ENCODE measurements at places on chromosomes 13 and 19.

DNA sequence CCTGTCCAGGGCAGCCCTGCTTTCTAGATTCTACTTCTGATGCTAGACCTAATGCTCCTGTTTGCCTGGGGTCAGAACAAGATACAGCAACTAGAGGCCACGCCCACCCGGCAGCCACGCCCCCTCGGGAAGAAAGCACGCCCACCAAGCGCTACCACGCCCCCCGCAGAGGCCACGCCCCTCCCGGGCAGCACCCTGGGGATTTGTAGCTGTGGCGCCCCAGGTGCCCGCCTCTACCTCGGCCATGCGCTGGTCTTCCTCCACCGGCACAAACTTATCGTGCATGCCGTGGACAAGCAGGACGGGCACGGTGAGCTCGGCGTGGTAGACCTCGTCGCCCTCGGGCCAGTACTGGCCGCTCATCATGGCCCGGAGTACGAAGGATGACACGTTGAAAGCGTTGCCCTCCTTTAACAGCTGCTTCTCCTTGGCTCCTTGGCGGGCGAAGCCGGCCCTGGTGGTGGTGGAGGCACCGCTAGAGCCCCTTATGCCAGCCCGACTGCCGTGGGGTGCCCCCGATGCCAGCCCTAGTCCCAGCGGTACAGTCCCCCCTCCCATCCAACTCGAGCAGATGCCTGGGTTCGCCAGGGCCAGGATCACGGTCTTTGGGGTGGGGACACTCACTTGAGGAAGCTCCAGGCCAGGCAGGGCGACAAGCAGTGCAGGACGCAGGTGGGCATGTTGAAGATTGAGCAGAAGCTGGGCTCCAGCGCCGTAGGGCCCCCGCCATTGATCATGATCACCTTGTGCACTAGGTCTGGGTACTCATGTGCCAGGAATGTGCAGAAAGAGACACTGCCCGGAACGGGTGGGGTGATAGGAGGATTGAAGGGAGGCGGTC lies 9.0 kb downstream of the ABHD8 start:
- DNase-seq = no peak

DNA sequence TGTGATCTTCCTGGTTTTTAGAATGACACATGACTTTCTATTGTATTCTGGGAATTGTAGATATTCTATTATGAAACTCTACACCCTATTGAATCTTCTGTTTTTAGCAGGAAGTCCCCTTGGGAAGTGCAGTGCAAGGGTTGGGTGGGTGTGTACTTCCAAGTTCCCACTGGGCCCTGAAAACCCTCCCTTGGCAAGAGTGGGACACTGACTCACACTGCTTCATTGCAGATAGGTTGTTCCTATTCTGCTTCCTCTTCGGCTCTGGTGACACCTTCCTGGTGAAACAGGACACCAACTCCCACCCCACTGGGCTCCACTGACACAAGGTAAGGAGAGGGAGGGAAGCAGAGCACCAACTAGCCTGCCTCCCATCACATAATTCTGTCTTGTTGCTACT lies 121.8 kb downstream of the KCTD12 start:
- no peak for DNase-seq

DNA sequence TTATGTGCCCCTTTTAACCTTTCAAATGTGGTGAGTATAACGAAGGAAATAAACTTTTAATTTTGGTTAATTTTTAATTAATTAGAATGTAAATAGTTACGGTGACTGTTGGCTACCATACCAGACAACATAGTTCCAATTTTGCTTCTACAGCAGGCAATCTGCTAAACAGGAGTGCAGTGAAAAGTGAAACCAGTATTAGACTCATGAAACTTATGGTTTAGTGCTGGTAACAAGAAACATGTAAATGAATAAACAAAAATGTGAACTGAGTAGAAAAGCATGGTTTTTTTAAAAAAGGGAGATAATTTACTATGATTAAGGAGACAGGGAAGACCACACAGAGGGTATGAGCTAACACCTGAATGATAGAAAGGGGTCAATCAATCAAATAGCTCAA lies 478.4 kb downstream of the PCDH9 start:
- no peak for DNase-seq

DNA sequence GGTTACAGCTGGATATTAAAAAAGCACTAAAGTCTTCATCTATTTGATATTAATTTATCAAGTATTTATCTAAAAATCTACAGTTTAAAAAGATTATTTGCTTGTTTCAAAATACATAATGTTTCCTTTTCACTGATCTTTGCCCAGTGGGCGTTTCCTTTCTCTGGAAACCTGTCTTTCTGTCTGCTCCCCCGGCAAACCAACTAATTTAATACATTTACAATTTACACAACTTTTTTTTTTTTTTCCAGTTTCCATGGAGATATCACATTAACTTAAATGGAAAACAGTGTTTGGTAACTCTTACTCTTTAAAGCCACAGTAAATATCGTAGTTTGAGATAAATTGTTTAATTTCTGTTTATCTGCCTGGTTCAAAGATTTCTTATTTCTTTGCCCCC lies 5.3 kb downstream of the GPC6 start:
- DNase-seq = no peak

GRCh38 chr19:37905946-37906868 lies at the start of gene WDR87:
Gene WDR87, minus strand, starts transcription at chr19:37906594. Its CDS starts 8,355 bp downstream, at chr19:37898239.
- DNase-seq = peak; percentile 75

DNA sequence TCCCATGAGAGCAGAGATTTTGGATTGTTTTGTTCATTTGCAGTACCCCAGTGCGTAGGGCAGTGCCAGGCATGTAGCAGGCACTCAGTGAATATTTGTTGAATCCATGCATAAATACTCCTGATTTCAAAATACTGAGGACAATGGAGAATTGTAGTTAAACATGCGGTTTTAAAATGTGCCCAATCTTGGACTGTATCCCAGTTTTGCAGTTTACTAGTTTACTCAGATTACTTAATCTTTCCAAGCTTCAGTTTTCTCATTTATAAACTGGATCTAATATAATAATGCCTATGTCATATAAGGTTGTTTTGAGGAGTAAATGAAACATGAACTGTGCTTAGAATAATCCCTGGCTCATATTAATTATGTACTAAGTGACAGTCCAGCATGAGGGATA lies 39.0 kb downstream of the RCBTB2 start:
- no peak for DNase-seq

- DNase-seq = no peak
Observed at GRCh38 chr19:15101479-15102082, 5.6 kb upstream of the SYDE1 start.

DNA sequence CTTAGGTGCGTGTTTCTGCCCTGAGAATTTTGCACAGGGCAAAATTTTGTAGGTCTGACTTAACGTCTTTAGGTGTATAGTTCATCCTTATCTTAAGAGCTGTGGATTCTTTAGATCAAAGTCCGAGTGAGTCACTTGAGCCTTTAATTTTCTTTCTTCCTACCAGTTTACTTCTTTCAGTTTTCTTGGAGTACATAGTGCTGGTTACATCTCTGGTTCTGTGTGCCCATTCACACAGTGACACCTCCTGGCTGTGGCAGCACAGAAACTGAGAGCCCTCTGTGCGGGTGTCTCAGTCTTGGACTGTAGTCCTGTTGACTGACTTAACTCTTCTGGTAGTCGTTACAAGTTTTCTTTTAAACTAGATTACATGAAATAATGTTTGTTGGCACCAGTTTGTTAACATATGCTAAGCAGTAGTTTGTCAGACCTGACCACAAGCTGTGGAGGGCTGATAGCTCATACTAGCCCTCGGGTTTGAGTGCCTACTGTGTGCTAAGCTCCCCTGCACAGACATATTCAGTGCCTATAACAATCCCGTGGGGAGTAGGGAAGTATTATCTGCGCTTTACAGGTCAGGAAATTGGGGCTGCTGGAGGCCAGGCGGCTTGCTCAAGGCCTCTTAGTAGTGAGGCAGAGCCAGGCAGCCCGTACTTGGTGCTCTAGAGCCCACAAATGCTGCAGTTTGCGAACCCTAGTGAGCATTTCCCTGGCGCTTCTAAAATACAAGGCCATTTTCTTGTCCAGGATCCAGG lies 1.6 kb downstream of the GATAD2A start:
- DNase-seq = peak; percentile 47

GRCh38 chr13:70634893-70635292 lies 526.6 kb upstream of the KLHL1 start:
- DNase-seq = no peak

- no peak for DNase-seq
Observed at GRCh38 chr13:46197299-46198048, 14.3 kb upstream of the LRRC63 start.

DNA sequence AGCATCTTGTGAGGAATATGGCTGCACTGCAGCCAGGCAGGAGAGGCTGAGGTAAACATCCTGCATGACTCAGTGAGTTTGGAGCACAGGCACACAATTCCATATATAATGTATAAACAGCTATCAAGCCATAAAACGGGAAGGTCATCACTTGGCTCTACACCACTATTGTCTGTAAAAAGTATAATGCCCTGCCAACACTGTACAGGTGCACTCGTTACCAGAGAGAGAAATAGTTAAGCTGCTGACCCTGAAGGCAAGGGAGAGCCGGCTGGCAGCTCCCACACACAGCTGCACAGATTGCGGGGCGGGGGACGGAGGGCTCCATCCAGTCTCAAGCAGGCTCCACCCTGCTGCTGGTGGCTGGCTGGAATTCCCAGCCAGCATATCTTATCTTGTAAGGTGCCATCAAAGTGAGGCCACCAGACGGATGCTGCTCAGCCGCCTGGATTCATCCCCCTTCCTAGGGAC lies 668.1 kb downstream of the SLITRK5 start:
- DNase-seq = no peak

- DNase-seq = no peak
Observed at GRCh38 chr19:18676692-18677091, 6.8 kb upstream of the CRTC1 start.

DNA sequence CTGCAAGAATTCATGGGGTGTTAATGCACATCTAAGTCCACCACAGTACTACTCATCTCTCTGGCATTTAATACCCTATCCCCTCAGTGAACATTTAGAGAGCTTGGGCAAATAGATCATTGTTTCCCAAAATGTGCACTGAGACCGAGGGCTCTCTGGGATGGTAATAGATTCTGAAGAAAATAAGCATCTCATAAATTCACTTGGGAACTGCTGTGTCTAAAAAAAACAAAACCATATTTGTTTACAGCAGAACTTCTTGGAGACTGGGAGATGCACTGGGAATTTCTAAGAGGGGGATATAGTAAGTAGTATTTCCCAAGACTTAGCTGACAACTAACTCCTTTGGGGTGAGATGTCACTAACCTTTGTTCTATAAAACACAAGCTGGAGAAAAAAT lies 58.4 kb downstream of the ENOX1 start:
- DNase-seq = no peak

DNA sequence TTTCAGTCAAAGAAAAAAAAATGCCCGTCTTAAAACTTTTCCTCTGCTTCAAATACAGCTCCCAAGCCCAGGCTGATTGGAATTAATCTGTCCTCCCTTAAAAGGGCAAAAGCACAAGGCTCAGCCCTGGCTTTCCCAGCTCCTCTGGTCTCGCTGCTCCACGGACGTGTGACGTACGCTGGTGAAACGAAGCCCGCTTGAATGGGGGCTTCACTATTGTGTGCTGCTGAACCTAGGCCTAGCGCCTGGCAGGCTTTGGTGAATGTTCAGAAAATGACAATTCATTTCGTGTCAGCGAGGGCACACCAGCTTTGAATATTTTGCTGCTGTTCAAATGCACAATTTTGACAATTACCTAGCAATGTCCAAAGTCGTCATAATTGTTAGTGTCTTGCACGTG lies 615 bp upstream of the ZNF135 start:
- no peak for DNase-seq

- DNase-seq = no peak
Observed at GRCh38 chr13:24263632-24264031, 45.7 kb upstream of the C1QTNF9 start.

DNA sequence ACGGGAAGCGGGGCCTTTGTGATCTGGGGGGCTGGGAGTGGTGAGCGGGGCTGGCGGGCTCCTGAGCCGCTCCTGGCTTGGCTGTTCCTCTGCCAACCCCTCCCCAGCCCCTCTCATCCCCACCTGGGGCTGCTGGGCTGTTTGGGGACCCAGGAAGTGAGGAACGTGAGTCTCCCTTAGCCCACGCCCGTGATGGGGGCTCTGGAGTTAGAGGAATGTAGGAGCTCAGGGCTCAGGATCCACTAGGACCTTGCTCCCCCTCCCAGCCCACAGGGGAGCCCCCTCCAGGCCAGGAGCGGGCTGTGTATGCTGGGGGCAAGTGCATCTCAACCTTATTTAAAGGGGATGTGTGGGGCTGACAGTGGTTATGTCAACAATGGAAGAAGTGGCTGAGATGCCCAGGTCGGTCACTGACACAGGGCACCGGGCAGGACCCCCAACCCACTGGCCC lies 134.1 kb downstream of the URI1 start:
- DNase-seq = no peak

DNA sequence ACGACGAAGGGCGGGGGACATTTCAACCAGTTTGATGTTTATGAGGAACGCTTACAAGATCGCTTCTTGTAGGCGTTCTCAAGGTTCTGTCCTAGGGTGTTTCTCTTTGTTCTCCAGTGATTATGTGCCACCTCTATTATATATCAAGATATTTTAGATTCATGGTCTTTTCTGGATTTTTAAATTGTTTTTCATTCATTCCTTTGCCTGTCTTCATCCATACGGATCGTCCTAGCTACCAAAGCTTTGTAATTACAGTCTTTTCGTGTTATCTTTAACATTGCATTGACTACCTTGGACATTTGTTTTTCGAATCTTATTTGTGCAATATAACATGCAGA lies 342 bp upstream of the EID2 start:
- no peak for DNase-seq

DNA sequence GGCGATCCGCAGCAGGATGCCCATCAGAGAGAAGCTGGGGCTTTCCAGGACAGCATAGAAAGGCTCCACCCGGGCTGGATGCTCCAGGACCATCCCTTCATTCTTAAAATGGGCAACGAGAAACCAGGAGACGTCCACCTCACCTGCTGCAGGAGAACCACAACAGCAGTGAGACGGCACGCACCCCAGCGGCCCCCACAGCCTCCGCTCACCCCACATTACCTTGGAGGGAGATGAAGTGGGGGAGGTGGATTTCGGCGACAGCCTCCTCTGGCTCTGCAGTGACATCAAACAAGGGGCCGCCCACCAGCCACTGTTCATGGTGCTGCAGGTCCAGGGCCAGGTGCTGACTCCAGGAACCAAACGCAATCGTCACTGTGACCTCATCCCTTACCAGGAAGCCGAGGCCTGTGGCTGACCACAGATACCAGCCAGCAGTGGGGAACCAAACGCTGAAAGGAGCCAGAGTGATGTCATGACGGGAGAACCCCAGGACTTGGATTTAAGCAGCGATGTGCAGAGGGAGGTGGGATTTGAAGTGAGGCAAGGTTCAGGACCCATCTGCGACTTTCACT lies 25.1 kb downstream of the CARD8 start:
- no peak for DNase-seq

DNA sequence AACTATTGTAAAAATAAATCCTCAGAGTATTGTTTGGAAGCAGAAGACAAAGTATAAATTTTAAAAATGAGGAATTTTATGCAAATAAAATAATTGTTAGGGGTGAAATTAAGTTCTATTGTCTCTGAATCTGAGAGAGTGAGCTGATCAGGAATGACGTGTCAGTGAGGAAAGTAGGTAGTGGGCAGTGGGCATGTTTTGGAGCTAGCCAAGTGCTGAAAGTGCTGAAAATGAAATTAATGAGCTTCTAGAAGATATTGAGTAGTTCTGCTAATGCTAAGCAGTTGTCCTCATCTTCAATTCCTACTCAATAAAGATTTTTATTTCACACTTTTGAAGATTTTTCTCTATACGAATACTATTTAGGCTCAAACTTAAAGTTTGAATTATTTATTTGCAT lies 1167.8 kb upstream of the PCDH20 start:
- DNase-seq = no peak

All from HAP-1 (cell line).